ENCODE measurements at places on chromosomes 16 and 17.

- DNase-seq = peak; percentile 13
These were observed 66.5 kb downstream of the IGF2BP1 start for GRCh38 chr17:49063652-49064051.

DNA sequence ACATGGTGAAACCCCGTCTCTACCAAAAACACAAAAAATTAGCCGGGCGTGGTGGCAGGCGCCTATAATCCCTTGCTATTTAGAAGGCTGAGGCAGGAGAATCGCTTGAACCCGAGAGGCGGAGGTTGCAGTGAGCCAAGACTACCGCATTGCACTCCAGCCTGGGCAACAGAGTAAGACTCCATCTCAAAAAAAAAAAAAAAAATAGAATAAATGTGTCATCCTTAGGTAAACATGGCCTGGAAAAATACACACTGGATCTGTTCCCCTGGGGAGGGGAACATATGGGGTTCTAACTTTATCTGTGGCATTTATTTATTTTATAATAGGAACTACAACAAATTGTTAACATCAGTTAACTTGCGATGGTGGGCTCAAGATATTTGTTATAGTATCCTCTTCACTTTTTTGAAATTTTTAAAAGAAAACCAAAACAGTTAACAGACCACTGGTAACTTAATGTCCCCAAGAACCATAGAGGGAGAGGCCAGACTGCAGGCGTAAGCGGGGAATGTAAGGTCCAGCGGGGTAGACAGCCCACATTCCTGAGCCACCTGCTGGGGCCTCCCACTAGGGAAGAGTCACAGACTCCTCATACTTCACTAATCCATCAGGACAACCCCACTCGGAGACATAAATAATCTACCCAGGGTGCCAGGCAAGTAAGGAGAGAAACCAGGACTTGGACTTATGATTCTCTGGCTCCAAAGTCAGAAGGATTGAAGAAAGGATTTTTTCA is 12.5 kb upstream of the TXNDC11 start:
- DNase-seq = no peak

DNA sequence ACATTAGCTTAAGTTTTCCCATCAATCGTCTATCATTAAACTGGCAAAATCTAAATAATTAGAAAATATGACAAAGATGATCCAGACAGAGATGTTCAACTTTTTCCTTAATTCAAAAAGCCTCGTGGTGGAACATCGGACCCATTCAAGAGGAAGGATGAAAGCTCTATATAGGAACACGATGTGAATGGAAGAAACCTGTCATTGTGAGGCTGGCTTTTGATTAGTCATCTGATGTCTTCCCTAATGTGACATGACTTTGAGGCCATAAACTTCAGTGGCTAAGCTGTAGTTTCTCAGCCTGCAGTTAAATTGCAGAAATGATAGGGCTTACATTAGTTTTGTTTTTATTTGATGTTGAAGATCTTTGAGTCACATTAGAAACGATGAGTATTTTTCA is 1.0 kb downstream of the AMZ2 start:
- DNase-seq = no peak

DNA sequence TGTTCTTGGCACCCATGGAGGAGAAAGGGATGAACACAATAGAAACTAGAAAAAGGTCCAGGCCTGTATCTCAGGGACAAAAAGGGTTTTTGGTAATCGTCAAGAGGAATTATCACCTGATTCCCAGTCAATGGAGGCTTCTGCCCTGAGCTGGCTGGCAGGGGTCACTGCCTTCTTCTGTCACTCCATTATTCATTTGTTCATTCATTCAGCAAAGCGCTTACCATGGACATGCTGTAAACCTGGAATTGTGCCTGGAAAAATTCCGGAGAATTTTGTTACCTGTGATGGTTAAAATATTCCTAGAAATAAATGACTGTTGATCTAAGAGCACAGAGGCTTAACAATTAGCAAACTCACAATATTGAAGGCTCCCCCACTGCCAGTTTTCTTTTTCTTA is 212.3 kb downstream of the SHISA9 start:
- no peak for DNase-seq

- no peak for DNase-seq
These were observed 19.3 kb downstream of the PLD6 start for GRCh38 chr17:17186551-17187505.

GRCh38 chr17:42750739-42751344 is 6.0 kb upstream of the EZH1 start:
- no peak for DNase-seq

DNA sequence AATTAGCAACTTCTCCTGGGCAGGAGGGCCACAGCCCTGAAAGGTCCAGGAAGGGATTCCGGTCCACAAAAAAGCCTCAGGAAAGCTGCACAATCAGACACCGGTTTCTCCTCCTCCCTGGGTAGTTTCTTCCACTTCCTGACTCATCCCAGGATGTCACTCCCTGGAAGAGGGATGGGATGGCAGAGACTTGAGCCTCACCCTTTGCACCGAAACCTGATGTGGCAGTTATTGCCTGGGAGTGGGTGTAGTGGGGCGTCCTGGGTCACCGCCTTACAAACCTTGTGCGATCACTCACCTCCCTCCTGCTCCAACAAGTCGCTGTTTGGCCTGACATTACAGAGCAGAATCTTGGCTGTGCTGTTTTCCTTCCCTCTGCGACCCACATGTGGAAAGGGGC is 70.8 kb downstream of the LYRM1 start:
- DNase-seq = no peak

DNA sequence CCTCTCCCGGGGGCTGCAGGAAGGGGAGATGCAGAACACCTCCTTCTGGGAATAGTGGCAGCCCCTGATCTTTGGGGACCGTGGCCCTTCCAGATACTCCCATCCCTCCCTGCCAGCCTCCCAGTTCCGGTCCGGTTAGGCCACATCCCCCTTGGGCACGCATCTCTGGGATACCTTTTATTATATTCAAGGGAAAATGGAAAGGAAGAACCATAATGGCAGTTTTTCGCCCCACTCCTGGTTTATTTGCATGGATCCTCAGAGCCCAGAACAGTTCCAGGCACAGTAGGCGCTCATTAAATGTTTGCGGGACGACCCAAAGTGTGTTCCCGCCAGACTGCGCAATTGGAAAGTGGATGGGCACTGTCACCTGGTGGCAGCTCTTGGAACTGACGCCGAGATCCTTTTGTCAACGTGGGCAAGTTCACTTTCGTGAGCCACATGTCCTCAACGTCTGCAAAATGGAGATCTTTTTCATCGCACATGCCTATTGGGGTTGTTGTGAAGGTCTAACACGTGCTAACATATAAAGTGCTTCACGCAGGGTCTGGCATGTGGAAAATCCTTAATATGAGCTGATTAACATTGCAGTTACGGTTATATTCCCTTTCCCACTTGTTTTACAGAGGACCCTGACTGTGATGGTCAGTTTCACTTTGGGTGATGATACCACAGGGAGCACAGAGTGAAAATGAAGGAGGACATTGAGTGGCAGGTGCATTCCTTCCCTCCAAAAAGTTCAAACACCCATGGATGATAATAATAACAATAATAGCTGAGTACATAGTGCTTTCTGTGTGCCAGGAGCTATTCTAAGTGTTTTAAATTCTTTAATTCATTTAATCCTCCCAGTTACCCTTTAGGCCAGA is 1.7 kb upstream of the GPRC5B start:
- peak; percentile 55 for DNase-seq

DNA sequence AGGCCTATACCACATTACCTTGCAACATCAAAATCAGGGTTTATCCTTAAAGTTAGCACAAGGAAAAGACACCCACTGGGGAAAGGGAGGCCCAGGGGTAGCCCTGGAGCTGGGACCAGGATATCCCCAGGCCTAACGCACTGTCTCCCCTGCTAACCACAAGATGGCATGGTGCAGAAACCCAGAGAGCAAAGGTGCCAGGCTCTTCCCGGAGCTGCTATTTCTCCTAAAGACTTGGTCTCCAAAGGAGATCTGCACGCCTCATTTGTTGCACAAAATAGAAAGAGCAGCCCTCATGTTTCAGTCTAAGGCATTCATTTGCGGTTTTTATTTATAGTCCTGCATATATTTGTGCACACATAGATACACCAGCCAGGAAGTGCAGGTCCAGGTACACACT is 408.6 kb downstream of the SOX9 start:
- no peak for DNase-seq

DNA sequence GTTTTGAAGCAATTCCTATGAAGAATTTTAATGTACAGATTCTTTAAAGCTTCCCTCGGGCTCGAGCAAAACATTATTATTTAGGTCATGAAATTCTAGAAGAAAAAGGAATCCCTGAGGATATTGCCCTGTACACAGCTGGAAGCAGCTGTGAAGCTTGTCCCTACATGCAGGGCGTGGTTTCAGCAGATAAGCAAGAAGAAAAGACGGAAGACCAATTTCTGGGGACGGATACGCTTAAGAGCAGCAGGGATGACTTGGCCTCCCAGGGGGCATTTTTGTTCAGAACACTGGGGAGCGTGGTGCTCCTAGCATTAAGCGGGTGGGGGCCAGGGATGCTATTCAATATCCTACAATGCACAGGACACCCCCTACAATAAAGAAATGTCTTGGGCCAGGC is 34.3 kb downstream of the LITAF start:
- DNase-seq = no peak

GRCh38 chr17:18262111-18262510 is 1.6 kb downstream of the MIEF2 start:
- no peak for DNase-seq

DNA sequence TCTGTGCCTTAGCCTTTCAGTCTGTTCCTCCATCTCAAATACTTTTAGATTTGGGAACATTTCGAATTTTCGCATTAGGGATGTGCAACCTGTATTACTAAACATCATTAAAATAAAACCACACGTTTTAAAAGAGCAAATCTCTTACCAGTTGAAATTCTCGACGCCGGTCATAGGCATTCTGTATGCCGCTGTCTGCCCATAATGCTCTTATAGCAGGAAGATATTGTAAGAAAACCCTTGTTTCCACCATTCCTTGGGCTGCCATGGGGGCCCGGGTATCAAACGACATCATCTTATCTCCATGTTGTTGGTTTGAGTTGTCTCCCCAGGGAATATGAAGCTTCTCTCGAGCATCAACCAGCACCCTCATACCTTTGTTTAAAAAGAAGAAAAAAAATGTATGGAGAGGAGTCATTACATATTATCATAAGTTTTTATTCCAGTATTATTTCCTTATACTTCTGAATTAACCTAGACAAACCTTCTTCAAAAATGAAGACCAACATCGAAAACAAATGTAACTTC is 3.1 kb downstream of the GNA13 start:
- DNase-seq = no peak

DNA sequence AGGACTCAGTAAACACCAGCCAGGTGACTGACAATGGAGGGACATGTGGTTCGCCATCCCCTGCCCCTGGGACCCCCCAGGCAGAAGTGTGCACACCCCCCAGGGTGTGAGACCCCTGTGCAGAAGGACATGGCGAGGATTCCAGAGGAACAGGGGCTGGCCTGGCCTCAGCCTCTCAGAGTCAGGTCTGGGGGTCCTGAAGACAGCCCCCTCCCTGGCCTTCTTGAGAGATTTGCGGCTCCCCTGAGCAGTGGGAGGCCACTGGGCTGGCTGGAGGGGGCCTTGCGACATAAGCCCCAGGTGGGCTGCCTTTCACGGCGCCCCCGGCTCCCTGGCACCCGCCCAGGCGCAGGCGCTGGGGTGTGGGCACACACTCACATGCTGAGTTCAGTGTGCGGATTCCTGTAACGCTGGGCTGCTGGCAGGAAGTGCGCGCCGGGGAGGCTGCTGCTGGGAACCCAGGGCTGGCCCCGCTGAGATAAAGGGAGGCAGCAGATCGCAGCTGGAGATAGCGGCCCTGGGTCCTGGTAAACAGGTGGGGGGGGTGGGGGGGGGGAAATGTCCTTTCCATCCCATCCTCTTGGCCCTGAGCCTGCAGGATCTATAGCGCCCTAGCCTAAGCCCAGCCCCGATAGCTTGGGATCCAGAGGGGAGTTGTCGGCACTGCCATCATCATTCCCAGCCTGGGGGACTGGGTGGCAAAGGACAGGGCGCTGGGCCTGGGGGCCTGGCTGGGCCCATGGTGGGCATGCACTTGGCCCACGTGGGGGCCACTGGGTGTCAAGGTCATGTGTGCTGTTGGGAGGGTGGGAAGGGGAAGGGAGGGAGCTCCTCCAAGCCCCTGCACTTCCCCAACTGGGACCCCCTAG is 27.1 kb downstream of the TMEM235 start:
- no peak for DNase-seq

- no peak for DNase-seq
These were observed 33.6 kb upstream of the RAB11FIP4 start for GRCh38 chr17:31357839-31358394.

DNA sequence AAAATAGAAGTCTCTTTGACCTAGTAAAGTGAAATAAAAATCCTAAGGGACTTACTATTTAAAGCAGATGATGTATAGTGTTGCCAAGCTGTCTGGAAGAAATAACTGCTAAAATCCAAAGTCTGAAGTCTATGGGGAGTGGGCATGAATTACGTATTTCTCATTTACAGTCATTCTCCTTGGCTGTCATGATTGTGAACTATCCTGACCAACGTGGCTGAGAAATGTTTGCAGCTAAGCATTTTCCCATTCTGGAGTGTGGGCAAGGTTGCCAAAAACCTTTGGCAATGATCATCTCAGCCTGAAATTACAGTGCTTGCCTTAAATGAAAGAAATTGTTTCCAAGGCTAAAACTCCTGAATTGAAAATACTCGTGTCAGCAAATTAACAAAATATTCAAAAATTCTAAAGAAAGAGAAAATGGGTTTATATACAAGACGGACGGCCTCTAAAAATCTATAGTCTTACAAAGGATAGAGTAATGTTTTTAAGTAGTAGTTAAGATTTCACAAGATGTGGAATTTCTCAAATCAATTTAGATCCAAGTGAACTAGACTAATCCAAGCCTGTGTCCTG is 77.0 kb downstream of the CACNG1 start:
- DNase-seq = no peak

GRCh38 chr17:2799653-2800052 is 3.4 kb downstream of the RAP1GAP2 start:
- no peak for DNase-seq

- no peak for DNase-seq
These were observed 33.7 kb upstream of the ALDH3A1 start for GRCh38 chr17:19781488-19782458.

DNA sequence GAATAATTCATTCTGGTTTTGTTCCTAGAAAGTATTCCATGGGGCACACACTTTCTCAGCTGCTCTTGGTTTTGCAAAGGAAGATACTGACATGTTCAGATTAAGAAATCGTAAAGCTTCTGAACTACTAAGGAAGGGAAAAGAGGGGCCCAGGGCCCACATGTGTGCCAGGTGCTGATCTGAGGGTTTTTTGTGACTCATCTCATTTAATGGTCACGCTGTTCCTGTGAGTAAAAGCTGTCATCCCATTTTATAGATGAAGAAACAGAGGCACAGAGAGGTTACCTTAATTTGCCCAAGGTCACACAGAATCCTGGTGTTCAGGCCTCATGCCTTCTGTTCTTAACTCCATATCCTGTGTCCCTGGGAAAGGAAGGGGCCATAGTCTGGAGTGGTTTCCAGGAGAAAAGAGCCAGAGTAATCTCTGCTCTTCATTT is 113.2 kb downstream of the MSI2 start:
- no peak for DNase-seq

- DNase-seq = no peak
These were observed 33.3 kb downstream of the TLE7 start for GRCh38 chr16:71408536-71408935.

Measured in hypothalamus (tissue), 51 donors.